ENCODE measurements at places on chromosomes 7 and 10.

GRCh38 chr7:126776498-126776897 lies 476.2 kb downstream of the GRM8 start:
- no peak for DNase-seq

DNA sequence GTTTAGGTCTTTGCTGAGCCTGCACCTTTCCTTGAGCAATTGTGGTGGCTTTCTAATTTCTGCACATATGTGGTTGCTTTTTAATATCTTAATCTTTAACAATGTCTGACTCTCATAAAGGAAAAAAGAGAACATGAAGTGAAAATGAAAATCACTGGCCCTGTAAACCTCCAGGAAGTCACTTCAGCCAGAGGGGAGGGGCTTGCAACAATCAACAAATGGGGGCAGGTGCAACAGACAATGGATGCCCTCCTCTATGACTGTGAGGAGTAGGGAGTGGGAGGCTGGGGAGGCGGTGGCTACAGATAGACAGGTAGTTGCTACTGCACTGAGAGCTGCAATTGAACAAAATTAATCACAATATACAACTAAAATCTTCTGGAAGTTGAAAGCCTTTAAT lies 1377.4 kb downstream of the XPNPEP1 start:
- DNase-seq, result no peak

GRCh38 chr7:3697472-3697871 lies 396.4 kb downstream of the SDK1 start:
- DNase-seq, result no peak

GRCh38 chr10:133224756-133225372 lies 5.2 kb upstream of the UTF1 start:
- no peak for DNase-seq

DNA sequence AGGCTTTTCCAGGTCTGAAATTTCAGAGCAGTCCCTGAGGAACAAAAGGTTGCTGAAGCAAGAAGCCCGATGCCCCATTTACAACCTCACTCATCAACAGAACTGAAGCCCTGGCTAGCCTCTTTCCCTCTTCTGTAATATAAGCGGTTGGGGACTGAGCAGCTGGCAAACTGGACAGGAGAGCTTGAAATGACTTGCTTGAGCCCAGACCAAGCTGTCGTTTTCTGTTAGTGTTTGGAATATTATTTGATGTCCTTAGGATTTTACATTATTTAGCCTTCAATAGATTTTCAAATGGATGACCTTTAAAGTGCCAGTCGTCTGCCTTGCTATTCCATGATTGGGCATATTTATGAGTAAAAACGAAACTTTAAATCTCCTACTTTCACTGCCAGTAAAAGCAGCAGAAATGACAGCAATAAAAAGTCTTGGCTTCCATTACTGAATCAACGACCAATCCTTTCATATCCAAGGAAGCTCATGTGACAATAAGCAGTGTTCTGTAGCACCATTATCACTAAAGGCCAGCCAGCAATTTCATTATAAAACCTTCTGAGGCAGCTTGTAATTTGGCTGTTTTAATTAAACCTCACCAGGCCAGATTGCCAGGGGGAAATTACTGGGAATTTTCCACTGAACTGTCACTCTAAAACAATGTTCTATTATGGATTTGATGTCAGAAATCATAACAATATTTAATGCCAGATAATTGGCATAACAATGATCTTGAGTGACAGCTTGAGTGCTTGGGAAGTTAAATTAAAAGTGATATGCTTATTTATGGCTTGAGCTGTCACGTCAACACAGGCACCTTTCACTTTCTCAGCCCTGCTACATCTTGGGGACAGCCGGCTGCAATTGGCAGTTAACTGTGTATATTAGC lies 85.9 kb downstream of the LSMEM1 start:
- DNase-seq, result no peak

DNA sequence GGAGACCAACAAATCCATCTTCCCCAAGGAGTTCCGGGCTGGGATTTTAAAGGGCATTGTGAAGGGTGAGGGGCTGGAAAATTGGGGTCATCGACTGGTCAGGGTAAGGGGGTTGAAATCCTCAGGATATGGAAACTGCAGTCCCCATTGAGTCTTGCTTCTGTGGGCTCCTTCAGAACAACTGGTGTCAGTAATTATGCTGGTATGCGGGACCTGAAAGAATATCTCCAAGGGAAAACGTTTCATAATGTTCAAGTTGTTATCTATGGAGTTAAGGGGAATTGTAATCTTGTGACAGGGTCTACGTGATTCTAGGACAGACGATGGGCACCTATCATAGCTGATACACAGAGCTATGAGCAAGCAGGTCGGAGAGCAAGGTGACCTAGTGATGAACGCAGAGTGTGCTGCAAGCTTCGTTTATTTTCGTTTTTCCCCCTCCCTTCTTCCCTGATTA lies 494 bp upstream of the RHBDD2 start:
- DNase-seq, result no peak

DNA sequence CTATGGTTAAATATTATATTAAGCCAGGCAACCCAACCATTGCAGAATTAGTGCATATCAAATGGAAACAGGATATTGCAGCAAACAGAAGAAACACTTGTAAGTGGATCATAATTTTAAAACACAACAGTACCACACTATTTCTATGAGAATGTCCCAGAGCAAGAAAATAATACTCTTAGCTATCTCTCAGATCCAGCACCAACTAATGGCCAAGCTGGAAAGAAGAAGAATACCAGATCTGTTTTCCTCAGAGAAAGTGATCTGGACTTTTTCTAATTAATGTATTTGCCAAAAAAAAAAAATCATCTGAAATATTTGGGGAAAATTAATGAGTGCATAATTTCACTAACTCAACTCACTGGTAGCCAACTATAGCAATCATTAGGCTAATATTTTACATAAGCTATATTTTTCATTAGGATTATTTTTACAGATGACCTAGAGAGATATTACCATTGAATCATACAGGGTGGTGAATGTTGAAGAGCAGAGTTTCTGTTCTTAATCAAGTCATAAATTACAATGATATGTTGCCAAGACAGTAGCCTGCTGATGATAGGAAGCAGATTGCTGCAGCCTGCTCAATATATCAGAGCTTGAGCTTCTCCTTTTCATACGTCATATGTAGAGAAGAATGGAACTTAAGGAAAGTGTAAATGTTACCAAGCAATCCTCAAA lies 995.4 kb upstream of the LRRN3 start:
- no peak for DNase-seq

DNA sequence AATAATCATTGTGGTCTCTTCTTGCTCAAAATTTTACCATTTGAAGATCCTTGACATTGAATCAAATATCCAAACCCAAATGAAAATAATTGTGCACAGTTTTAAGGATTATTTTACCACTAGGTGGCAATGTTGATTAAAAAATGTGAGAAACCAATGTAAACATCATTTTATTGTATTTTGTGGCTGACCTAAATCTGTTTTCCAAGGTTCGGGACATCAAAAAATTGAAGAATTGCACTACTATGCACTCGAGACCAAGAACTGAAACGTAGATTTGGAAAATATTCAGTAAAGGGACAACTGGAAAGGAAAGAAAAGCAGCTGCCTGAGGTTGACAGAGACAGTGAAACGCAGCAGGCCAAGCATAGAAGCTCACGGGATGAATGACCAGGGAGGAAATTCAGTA lies 259.3 kb downstream of the SNX13 start:
- no peak for DNase-seq

GRCh38 chr10:130481936-130482335 lies 345.7 kb downstream of the GLRX3 start:
- no peak for DNase-seq

GRCh38 chr7:130387306-130387627 lies 7.0 kb downstream of the CPA1 start:
- DNase-seq, result no peak

- no peak for DNase-seq
Observed at GRCh38 chr10:59068581-59069191, 107.8 kb upstream of the PHYHIPL start.

DNA sequence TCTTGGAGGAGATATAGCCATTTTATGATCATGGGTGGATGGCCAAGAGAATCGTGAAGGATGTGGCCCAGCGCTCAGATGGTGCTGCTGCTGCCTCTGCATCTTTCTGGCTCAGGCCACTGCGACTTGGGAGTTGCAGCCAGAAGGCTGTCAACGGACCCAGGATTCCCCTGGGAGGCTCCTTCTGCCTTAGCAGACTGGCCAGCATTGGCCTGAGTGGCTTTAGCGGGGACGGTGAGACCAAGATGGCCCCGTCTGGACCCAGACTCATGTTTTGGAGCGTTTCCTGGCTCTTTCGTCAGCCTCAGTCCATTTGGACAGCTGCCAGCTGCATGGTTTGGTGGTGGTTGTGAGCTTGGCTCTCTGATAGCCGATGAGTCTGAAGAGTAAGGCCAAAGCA lies 97.2 kb downstream of the GALNT17 start:
- DNase-seq, result no peak

DNA sequence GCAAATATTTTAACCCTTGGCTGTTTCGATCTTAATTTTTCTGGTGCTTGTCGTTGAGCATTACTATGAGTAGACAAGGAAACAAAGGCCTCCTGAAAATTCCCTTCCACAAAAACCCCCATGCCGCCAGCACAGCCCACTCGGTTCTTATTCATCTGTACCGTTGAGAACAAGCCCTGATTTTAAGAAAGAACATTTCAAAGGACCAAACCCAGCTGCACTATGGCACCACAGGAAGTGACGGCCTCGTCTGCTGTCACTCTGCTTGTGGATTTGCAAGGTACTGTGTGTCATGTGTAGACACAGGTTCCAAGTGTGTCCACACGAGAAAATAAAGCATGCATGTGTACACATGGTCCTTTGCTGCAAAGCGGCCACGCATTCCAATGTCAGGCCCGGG lies 285.2 kb downstream of the DNAJB6 start:
- DNase-seq, result no peak

GRCh38 chr7:116686812-116687419 lies 14.9 kb downstream of the MET start:
- DNase-seq, result no peak

DNA sequence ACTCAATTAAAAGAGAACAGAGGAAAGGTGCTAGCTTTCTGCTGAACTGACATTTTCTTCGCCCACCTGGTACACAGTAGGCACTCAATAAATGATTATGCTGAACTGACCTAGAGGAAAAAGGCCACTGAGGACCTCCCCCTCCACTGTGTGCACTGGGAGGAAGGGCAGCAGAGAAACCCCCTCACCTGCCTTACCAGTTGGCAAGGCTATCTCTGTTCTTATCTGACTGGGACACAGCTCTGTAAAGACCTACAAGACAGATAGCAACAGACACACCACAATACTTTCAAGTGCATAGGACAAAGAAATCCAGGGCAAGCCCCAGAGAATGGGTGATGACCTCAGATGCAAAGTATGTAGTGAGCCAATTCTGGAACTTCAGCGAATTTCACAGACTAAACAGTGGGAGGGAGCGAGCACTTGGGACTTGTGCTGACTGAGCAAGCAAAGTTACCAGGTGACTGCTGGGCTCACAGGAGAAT lies 30.4 kb downstream of the PDLIM1 start:
- no peak for DNase-seq

DNA sequence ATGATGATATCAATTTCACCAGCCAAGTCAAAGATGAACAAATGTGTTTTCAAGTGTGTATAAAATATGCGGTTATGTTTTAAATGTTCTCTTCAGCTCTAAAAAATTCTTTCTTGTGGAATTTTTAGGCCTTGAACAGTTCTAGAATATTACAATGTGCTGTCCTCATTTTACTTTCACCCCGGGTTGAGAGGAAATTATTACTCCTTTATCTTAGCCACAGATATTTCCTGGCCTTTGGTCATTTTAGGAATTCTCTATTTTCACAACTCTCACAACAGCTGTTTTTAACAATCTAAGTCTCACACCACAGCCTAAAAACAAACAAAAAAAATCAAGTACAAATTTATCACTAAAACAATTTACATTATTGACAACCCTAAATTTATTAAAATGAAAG lies 112.2 kb upstream of the HGF start:
- DNase-seq, result no peak

GRCh38 chr10:113882240-113882639 lies 27.8 kb downstream of the NHLRC2 start:
- no peak for DNase-seq

DNA sequence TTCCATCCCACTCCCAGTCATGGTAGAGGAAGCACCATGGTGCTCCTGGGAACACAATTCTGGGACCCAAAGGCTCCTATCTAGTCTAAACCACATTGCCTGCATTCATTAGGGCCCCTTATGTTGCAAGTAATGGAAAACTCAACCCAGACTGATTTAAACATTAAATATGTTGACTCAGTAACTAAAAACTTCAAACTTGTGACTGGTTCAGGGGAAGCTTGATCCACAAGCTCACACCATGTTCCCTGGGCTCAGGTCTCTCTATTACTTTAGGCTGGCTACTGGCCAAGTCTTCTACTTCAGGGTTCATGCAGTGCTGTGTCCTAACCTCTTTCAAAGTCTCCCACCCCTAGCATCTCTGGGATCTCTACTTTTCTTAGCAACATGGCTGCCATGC lies 13.1 kb downstream of the WNT16 start:
- no peak for DNase-seq

DNA sequence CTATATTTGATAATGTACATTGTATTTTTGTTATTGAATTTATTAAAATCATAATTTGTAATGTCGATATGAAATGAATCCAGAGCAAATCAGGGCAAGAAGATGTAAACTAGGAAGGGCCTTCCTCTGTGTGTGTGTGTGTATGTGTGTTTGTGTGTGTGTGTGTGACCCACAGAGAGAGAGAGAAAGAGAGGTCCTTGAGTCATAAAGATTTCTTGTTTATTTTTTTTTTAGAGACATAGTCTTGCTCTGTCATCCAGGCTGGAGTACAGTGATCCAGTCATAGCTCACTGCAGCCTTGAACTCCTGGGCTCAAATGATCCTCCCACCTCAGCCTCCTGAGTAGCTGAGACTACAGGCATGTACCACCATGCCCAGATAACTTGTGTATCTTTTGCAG lies 50.7 kb downstream of the INPP5F start:
- DNase-seq, result no peak

- DNase-seq, result no peak
Observed at GRCh38 chr10:77114181-77114821, 523.3 kb downstream of the KCNMA1 start.
